ENCODE measurements at places on chromosomes 5 and 9.

- DNase-seq: no peak
Measured at GRCh38 chr9:34988218-34989002, 1.1 kb upstream of the DNAJB5 start.

GRCh38 chr5:148586796-148587195 lies 67.5 kb downstream of the HTR4 start:
- no peak for DNase-seq

GRCh38 chr9:81562231-81563019 lies 126.9 kb downstream of the TLE1 start:
- no peak for DNase-seq

DNA sequence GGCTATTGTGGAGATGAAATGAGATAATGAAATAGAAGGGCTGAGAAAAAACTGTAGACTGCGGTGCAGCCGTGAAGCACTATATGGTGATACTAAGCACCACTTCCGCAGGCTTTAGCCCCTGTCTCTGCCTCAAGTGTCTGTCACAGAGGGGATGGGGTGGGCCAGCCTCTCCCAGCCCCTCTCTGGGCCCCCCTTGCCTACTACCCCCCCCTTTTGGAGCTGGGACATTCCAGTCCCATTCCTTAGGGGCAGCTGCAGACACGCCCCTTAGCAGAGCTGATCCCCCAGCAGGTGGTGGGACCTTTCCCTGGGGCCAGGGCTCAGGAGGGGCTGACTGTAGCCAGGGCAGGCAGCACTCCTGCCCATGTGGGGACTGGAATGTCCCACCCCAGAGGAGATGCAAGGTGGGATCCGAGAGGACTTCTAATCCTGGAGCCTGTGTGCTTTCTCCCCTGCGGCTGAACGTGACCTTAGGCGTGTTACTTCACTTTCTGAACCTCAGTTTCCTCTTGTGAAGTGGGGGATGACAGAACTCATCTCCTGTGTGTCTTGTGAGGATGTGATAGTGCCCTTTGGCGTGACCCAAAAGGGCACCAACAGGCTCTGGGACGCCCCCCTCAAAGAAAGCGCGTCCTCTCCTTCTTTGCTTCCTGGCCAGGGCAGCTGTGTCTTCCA lies 1.9 kb downstream of the N4BP3 start:
- DNase-seq: no peak

- DNase-seq: no peak
Measured at GRCh38 chr5:3201941-3202340, 393.7 kb upstream of the IRX1 start.
